ENCODE measurements at places on chromosomes 1 and 21. TPM values are rescaled to one million over a fixed set of nuclear protein-coding genes. Genes with fewer than 3 reads are reported as not detected.

- no peak for DNase-seq
Measured at GRCh38 chr1:88634538-88634937, 49.5 kb upstream of the PKN2 start.

- peak; percentile 52 for DNase-seq
Measured at GRCh38 chr1:161013131-161013487, 7.8 kb downstream of the F11R start.

- no peak for DNase-seq
Measured at GRCh38 chr1:91398291-91398690, 6.3 kb downstream of the HFM1 start.

GRCh38 chr1:172496678-172497077 is 36.3 kb upstream of the SUCO start:
- no peak for DNase-seq

DNA sequence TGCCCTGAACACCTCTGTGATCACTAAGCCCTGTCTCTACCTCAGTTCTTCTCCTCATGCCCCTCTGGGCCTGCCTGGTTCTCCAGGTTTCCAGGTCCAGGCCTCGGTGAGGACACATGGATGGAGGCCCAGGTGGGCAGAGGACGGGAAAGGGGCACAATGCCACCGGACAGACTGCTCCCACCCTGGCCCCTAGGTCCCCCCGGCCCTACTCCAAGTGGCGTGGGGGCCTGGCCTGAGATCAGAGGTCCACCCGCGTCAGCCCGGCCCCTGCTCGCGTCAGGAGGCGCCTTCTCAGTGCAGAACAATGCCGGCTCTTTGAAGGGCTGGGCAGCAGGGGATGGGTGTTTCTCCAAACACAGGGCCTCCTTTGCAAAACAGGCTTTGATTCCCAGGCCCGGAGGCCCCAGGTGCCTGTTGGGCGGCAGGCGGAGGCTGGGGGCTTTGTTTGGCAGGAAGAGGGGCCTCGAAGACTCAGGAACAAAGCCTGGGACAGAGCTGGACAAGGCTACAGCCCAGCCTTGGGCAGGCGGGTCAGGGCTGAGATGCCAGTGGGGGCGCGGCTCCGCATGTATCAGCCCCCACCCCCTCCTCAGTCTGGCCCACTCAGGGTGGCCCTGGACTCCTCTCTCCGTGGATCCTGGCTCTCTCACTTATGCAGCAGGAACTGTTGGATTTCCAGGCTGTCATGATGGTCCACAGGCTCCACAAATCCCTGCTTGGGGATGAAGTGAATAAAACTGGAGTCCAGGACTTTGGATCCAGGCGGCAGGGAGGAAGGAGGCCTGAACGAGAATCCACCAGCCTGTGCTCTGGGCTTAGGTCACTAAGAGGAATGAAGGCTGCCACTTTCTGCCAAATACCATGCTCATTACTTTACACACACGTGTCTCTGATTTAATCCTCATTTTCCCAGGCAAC is 77.4 kb upstream of the SLC2A1 start:
- no peak for DNase-seq

DNA sequence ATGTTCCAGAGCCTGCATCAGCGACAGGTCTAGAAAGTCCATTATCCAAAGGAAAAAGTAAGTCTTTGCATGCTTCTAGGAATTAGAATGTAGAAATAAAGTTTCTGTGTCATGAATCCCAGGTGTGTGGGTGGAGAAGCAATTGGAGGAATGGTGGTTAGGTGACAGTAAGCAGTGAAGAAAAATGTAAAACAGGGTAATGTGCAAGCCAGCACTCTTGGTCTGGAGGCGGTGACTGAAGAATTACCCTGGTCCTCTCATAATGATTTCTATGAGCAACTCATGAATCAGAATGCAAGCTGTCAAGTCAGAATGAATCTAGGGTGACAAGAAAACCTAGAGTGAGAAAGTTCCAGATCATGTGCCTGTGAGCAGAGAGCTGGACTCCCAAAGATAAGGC is 33.6 kb downstream of the PLPPR4 start:
- no peak for DNase-seq

PAPPA2 gene
- total RNA-seq, result 1.3 TPM

CD1E gene
- total RNA-seq, result not detected

ATAD3C gene
- under 0.01 TPM for total RNA-seq

ADORA3 gene
- total RNA-seq, result not detected

Measured in fibroblast of villous mesenchyme (primary cell).